GM23338 (cell line): ENCODE measurements at places on chromosomes 7 and 10.
A peak's percentile ranks its signal among the peaks of the same experiment; 100 is the strongest.

DNA sequence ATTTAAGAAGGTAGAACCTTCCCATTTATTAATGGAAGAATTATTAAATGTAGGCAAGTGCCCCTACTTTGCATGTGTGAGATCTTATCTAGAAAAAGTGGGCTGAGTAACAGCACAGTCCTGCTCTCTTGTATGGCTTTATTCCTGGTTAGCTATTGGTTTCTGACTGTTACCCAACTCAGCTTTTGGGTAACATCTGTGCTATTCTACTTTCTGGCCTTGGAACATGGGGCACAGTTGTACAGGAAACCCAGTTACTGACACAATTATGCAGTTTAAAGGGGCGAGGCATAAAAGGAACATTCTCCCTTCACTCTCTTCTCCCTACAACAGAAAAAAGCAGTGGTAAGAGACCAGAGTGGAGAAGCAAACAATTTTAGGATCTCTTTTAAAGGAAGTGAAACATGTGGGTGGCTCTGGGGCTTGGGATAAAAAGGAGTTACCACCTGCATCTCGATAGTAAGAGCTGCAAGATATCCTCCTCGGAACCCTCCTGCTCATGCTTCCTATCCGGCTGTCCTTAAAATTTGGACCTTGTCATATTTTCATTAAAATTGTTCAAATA lies 16.0 kb downstream of the NUDT5 start:
- DNase-seq: no peak

- DNase-seq: peak; percentile 82
Measured at GRCh38 chr7:149799397-149800168, 26.2 kb upstream of the ZNF467 start.

DNA sequence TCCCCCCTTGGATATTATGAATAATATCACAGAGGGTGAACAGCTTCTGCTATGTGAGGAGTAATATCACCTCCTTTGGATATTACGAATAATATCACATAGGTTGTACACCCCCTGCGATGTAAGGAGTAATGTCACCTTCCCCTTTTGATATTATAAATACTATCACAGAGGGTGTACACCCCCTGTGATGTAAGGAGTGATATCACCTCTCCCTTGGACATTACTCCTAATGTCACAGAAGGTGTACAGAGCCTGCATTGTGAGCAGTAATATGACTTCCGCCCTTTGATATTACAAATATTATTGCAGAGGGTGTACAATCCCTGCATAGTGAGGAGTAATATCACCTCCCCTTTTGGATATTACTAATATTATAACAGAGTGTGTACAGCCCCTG lies 9.2 kb upstream of the TMEM225B start:
- DNase-seq: no peak

DNA sequence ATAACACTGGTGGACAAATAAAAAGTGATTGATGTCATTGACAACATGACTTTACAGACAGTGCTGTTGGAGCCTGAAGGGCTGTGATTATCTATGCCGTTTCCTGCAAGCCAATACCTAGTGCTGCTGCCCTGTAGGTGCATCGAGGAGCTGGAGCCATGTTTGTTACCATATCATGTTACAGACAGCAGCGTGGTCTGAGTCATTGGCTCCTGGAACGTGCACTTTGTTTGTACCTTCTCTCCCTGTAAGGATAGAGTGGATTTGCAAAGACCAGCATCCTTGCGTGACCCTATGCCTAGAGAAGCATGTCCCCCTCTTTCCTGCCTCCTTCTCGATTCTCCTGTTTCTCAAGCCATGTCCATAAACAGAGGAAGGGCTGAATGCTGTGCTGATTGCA lies 597.2 kb downstream of the TYW1 start:
- no peak for DNase-seq

- DNase-seq: peak; percentile 70
Measured at GRCh38 chr10:21953585-21954057, 49.9 kb downstream of the DNAJC1 start.

- no peak for DNase-seq
Measured at GRCh38 chr7:111408724-111409123, 153.6 kb downstream of the IMMP2L start.

- DNase-seq: no peak
Measured at GRCh38 chr10:115857856-115858255, 415.1 kb downstream of the GFRA1 start.

GRCh38 chr7:155581107-155581830 lies 34.9 kb upstream of the CNPY1 start:
- no peak for DNase-seq

DNA sequence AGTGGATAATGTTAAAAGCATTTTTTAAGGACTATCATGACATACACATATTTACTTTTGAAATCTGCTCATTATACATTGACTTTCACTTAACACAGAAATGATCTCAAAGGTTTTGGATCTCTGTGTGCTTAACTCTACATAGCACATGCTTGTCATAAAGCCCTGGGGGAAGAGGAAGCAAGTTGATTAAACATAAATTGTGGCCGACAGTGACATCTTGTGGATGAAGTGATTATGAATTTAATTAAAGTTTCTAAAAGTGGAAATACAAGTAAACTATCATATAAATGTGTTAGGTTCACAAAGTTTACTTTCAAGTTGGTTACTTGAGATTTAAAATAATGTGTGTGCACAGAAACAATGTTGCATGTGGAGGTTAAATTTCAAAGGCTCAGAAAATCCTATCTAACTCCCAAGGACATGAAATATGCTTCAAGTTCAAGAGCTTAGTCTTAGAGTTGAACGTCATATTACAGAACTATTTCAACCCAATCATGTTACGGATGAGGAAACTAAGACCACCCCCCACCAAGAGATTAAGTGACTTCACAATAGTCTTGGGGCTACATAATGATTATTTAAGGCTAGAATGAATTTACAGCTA lies 1247.8 kb downstream of the GATA3 start:
- peak; percentile 66 for DNase-seq

DNA sequence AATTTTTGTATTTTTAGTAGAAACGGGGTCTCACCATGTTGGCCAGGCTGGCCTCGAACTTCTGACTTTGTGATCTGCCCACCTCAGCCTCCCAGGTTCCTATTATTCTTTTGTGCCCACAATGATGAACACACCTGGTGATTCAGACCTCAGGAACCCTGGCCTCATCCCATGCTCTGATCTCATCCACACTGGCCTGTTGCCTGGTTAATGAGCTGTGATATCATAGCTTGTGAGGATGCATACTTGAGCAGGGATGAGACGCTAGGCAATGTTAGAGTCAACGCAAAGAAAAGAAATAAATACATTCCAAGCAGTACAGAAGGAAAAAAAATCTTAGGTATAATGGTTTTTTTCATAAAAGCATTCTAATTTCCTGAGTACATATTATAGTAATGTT lies 82.4 kb upstream of the RNF32 start:
- DNase-seq: no peak

- no peak for DNase-seq
Measured at GRCh38 chr7:116834815-116835504, 27.4 kb upstream of the CAPZA2 start.

- no peak for DNase-seq
Measured at GRCh38 chr7:99331002-99331401, 5.3 kb downstream of the ARPC1A start.

DNA sequence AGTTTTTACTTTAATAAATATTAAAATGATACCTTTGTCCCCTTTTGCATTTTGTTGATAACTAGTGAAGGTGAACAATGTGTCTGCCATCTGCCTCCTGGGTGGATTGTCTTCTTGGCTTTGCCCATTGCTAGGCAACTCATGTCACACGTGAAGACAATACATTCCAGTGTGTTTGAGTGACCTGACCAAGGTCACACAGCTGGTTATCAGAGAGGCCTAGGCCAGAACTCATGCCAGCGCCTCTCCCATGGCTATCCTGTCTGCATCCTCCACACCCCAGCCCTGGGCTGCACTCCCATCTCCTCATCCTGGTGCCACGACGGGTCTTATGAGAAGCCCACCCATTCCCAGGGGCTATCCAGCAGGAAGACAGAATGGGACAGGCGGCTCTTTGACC lies 108.7 kb downstream of the PLCE1 start:
- no peak for DNase-seq

- no peak for DNase-seq
Measured at GRCh38 chr10:69479240-69480067, 28.2 kb downstream of the TSPAN15 start.

DNA sequence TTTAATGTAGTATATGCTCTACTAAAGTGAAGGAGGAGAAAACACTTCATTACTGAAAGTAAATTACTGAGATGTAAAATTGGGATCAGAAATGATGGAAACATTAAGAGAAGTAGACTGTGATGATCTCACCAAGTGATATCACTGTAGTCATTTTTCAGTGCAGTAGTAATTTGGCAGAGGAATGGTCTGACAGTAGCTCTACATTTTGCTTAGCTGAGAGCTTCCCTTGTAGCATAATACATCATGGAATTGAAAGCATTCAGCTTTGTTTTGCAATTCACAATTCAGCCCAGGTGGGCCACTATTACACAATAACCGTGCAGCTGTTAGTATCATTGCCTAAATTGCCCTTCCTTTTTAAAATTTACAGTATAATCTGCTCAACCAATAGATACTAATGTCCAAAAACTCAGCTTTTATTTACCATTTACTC lies 19.4 kb upstream of the CABCOCO1 start:
- peak; percentile 58 for DNase-seq

DNA sequence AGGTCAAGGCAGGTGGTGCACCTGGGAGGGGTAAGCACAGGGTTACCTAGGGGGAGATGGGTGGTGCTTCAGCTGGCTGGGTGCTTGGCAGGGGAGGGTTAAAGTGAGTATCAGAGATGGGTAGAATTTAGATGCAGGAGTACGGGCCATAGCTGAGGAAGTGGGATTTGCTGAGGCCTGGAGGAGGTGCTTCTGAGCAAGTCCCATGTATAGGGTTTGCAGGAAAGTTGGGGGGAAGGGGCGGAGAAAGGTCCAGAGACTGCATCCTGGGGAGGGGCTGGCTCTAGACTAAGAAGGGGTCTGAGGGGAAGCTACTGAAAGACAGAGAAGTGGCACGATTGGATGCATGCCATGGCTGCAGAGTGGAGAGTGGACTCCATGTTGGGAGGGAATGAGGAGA lies 281.6 kb upstream of the ZNF32 start:
- no peak for DNase-seq

DNA sequence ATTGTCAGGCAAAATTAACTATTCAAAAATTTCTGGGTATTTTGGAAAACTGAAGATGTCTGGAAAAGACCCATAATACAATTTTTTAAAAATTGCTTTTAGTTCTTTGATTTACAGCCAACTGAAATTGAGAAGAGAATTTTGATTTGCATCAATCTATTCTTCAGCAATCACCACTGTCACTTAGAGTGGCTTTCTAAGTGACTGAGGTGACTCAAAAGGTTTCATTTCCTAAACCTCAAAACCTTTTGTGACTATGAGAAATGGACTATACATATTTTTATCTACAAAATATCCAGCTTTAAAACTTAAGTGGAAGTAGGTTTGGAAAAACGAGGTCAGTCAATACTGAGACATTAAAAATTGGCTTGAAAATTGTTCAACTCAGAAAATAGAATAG lies 60.0 kb downstream of the ENO4 start:
- DNase-seq: no peak

DNA sequence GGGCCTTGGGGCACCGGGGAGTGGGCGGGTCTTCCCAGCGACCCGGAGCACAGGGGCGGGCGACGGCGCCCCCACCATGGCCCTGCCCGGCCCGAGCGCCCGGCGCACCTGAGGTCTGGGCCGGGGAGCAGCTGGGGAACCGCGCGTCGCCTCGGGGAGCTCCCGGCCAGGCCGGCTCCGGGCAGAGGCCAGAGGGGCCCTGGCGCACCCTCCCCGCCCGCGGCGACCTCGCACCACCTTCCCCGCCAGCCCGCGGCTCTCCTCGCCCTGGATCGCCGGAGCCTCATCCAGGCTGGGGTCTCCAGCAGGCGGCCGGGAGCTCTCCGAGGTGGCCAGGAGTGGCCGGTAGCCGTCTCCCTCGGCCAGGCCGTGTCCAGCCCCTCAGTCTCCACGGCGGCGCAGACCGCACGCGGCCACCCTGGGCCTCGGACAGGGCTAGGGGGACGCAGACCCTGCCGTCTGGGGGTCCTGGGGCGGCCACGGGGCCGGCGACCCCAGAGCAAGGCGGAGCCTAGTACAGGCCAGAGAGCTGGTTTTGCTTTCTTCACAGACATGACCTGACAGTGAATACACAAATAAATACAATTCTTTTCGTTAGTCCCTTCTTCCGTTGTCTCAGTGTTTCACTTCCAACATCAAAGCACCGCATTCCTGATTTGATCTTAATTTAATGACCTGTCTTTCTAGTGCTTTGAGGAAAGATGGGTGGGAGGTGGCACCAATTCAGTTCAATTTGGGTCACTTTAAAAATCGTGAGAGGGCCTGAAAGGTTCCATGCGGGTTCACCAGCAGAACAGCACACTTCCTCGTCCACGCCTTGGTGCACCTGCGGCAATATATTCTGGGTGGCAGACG lies 356.9 kb downstream of the DNAJB6 start:
- DNase-seq: no peak

DNA sequence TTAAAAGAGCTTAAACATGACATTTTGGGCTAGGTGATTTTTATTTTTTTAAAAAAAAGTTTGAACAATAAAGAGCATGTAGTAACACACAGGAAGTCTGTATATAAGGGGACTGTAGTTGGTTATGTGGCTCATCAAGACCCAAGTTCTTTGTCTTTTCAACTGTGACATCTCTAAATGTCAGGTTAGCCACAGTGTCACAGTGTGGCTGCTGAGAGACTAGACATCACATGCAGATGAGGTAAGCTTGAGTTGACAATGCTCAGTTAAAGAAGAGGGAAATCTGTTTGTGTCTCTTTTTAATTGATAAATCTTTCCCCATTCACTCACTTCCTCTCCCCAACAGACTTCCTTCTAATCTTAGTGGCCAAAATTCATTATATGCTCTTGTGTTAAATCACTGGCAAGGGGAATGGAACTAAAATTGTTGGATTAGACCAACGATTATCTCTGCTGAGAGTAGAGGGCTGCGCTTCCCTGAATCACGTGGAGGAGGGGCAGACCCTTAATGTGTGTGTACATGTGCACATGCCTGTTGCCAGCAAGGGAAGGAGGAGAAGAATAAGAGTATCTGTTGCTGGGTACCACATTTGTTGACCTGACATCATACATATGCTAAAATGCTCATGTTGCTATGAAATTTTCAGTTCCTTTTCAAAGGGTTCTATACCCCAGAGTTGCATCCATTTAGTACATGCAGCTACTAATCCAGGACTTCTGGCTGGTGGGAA lies 78.3 kb downstream of the MMRN2 start:
- DNase-seq: no peak

GRCh38 chr7:30912986-30913811 lies 1.5 kb downstream of the AQP1 start:
- DNase-seq: no peak

DNA sequence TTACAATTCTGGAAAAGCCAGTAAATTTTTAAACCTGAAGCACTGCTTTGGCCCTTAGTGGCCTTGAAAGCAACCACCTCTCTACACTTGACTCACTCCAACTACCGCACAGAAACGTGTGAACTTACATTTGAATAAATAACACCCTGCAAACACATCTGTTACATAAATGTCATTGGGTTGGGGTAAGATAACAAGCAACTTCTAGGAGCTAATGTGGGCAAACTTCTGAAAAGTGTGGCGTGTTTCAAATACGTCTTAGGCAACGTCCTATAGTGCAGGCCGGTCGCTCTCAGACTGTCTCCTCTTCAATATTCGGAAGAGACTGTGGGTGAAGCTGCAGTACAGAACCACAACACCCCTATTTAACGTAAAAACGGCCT lies 474 bp downstream of the ORC5 start:
- DNase-seq: peak; percentile 4
